Left forelimb (tissue), 1 donor: ENCODE measurements at places on chromosomes 7 and 10.

GRCh38 chr7:112031689-112032088 lies 174.5 kb downstream of the DOCK4 start:
- DNase-seq: no peak

- no peak for DNase-seq
These were observed 275.8 kb downstream of the KCNMA1 start for GRCh38 chr10:77361831-77362230.

DNA sequence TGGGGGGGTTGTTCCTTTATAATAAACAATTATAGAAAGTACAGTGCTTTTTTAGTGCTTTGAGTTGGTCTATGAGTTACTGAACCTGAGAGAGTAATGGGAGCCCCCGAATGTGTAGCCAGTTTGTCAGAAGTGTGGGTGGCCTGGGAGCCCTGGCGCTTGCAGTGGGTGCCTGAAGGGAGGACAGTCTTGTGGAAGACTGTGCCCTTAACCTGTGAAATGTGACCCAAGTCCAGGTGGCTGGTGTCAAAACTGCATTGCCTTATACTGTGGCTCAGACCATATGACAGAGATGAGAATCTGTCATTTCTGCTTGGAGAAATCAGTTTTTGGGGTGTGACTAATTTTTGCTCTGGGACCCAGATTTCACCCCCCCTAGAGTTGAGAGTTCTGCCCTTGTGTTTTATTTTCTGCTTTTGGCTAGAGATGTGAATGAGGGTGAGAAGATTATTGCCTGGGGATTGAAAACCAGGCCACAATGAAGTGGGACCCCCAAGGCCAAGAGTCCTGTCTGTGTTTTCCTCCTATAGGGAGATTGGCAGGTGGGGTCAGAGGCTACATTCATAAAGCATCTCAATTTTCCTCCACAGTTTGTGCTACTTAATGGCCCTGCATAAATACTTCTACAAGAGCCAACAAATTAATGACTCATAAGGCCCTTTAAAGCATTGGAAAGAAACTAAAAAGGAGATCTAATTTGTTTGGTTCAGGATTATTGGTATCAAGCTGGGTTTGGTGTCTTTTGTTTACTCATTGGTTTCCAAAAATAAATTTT lies 24.1 kb upstream of the CARD11 start:
- no peak for DNase-seq

GRCh38 chr10:133205146-133205545 lies 24.9 kb upstream of the UTF1 start:
- DNase-seq: no peak

- DNase-seq: no peak
These were observed 340.8 kb downstream of the ARL4A start for GRCh38 chr7:13028036-13028824.

DNA sequence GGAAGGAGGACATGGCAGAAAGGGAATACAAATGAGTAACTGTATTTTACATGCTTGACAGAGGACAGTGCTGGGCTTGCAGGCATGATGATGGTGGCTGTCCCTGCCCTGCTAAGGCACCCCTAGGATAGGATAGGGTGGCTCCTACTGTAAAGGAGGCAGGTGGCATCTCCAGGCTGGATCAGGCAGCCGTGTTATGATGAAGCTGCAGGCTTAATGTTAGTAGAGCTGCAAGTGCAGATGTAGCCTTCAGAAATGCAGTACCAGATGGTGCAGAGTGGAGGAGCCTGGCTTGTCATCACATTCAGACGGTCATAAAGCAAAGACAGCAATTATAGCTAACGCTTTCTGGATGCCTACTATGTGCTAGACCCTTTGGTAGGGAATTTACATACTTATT lies 287.9 kb upstream of the PODXL start:
- no peak for DNase-seq

DNA sequence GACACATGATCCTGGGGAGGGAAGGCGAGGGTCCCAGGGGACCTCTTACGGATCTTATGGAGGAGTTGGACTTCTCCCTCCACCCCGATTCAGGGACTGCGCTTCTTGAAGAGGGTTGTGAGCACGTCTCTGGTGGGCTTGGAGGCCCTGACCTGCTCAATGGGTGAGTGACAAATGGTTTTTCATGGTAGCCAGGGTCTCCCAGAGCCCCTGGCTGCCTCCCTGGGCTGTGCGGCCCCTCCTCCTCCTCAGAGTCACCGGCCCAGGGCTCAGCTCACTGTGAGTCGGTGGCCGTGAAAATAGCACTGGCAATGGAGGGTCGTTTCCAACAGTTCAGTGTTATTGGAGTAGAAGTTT lies 26.6 kb downstream of the INPP5A start:
- no peak for DNase-seq

GRCh38 chr10:114320249-114321116 lies 81.4 kb downstream of the VWA2 start:
- DNase-seq: no peak

- no peak for DNase-seq
These were observed 2.7 kb upstream of the CUL2 start for GRCh38 chr10:35092851-35093250.

GRCh38 chr7:55379285-55379684 lies 14.1 kb downstream of the LANCL2 start:
- no peak for DNase-seq

DNA sequence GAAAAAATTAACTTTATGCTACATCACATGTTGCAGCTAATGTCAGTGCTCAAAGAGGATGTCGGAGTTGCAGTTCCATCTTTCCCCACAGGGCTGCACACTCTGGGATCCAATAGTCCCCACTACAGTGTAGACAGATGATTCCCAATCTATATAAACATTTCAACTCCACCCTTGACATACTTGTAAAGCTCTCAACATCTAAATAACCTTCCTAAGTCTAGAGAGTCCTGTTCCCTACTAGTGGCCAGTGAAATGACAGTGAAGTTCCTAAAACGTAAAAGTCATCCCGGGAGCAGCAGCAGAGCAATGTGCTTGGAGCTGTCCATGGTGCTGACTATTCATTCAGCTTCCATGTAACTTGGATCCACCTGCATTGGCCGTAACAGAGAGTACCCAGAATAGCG lies 145.1 kb downstream of the GRM8 start:
- no peak for DNase-seq

DNA sequence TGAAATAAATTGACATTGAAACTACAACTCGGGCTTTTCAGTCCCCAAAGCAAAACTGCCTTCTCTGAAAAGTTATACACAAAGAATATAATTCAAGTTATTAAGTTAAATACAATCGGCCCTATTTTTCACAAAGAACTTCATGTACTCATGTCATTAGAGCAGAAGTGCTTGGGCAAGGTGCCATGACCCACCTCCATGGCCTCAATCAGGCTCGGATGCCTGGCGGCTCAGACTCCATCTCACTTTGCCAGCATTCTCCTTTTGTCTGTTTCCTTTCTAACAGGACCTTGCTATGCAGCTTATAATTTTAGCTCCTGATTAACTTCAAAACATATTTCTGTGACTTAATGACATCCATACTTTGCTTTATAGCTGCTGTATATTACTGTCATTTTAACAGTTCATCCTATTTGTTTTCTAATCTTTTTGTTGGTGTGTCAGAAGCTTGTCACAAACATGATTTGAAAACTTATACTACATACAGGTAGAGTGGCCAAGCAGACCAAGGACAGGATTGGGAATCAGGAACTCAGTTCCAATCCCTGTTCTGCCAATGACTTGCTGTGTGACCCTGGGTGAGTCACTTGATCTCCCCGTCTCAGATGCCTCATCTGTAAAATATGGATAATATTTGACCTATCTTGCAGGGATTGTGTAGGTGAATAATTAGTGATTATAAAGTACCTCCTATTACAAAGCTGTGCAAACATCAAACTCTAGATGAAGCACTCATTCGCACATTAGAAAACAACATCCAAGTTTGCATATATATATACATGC lies 60.8 kb upstream of the ITGA8 start:
- no peak for DNase-seq

- DNase-seq: peak; percentile 37
These were observed 313.1 kb upstream of the ZNF32 start for GRCh38 chr10:43961523-43962345.

GRCh38 chr7:151157645-151158329 lies 9.7 kb downstream of the GBX1 start:
- DNase-seq: no peak

DNA sequence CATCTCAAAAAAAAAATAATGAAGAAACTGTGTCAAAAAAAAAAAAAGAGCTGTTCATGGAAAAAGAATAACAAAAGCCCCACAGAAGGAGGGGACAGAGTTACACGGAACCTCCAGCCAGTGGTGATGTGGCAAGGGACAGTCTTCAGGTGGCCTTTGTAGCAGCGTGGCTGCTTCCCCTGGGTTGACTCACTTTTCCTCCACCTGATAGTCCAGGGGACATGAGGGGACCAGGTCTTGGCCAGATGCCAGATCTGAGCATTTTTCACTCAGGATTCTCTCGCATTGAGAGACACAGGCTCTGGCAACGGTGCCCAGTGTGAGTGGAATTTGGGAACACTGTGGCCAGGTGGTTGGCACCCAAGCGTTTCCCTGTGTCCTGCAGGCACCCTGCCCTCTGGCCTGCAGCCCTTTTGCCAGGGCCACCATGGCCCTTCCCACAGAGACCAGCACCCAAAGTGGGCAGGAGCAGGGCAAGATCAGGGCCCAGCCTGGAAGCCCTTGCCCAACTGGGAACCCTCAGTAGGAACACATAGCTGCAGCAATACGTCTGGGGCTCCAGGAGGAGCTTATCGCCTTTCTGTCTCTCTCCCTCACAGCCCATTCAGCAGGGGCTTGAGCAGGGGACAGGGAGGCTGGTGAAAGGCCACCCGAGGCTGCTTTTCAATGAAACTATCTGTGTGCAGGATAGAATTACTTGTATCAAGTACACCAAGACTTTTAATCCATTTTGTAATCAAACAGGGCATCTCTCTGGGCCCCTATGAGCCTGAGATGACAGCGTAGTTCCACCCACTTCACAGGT lies 159.1 kb downstream of the UBE2H start:
- DNase-seq: peak; percentile 8

DNA sequence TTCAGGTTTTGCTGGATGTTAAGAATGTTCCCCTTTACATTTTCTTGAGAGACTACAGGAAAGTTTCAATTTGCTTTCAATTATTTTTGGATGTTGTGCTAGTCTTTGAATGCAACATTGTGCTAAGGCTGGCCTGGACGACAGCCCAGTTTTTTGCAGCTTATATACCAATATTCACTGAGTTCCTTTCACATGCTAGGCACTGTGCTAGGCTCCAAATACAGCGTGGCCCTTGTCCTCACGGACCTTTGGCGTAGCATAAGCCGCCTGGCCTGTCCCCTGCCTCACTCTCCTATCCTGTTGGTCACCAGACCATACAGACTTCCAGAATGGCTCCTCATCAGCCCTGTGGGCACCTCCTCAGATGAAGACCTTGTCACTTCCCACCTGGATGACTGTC lies 19.5 kb upstream of the HSPA12A start:
- no peak for DNase-seq

- DNase-seq: no peak
These were observed 177.6 kb downstream of the ADARB2 start for GRCh38 chr10:1559761-1560160.

DNA sequence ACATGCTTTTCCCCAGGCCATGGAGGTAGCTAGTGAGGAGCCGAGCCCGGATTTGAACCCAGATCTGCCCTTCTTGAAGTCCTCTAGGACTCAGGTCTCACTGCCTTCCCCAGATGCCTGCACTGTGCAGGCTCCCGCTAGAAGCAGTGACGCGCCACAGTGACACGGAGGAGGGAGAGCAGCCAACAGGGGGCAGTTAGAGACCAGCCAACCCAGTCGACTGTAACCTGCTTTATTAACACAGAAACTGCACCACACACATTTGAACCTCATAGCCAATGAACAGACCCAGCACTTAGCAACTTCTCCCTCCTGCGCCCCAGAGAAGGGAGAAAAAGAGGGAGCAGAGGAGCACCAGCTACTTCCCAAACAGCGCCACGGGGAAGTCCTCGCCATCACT lies 27.4 kb downstream of the PILRA start:
- DNase-seq: no peak

DNA sequence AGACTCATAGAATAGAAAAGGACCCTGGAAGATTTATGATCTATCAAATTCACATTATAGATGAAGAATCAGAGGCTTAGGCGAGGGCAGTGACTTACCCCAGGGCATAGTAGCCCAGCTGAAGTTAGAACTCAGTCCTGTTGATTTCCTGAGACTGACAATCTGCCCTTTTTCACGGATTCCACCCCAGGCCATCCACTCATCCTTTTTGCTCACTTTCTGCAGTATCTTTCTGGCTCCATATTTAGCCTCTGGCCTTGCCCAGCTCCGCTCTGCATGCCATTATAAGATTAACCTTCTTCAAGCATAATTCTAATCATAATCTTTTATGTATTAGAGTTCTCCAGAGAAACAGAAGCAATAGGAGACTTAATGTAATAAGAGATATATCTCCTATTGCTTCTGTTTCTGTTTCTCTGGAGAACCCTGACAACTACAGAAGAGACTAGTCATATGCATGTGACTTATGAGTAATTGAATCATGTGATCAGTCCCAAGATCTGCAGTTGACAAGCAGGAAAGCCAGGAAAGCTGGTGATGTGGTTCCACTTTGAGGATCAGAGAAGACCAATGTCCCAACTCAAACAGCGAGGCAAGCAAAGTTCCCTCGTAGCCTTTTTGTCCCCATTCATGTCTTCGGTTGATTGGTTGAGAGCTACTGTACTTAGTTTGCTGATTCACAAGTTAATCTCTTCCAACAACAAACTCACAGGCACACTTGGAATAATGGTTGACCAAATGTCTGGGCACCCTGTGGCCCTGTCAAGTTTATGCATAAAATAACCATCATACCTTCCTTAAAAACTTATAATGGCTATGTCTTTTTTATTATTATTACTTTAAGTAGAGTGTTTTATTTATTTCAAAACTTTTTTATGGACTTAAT lies 412.1 kb downstream of the SUGCT start:
- no peak for DNase-seq

GRCh38 chr7:136179851-136180721 lies 202.9 kb upstream of the MTPN start:
- DNase-seq: no peak

DNA sequence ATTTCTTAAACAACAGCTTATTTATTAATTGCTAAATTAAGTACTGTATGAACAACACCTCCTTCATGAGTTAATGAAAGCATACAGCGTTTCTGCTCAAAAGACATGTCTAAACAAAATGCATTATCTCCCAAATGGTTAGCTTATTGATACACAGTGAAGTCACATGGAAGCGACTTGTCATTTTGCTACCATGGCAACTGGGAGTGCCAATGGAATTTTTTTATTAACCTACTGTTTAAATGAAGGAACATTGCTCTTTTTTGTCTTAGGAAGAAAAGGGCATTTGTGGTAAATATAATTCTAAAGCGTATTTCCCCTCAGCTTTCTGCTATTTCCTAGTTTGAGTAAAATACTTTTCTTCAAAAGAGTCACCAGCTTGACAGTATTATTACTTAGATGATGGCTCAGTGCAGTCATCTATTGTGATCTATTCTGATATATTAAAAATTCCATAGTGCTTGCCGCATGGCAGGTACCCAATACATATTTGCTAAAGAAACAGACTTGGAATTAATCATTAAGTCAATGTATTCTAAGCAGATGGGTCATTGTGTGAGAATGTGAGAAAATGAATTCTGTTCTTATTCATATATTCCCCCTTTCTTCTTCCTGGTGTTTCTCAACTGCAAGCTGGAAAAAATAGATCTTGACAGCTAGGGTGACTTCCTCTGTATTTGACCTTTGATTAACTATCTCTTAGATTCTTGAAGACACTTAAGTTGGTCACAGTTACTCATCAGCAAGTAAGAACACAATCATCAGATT lies 818.3 kb downstream of the MAGI2 start:
- no peak for DNase-seq
